Sigmoid colon (tissue), 7 donors: ENCODE measurements at places on chromosomes 16 and 17.

DNA sequence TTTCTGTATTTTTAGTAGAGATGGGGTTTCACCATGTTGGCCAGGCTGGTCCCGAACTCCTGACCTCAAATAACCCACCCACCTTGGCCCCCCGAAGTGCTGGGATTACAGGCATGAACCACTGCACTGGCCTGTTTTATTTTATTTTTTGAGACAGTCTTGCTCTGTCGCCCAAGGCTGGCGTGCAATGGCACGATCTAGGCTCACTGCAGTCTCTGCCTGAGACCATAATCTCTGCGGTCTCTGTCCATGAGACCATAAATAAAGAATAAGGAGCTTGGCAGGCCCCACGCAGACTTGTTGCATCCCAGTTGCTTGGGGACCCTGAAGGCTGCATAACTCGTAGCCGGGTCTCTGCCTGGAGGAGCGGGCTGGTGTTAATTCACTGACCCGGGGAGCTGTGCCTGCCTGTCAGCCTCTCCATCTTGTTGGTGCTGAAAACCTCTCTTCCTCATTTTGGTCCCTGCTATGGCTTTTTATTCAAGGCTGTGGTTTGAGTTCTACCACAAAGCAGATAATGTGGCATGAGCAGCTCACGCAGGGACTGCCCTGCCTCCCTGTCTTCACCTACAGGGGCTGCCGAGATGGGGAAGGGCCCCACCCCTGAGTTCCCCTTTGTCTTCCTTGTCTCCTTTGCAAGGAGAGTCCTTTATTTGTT lies 82.1 kb downstream of the MSI2 start:
- H3K27me3 ChIP-seq = no peaks in the 10 kb centered on the region
- no peak overlapping the region for H3K4me3 ChIP-seq
- DNase-seq = no peak
- H3K27ac ChIP-seq = no peak overlapping the region

GRCh38 chr17:39104657-39105056 lies 46.8 kb downstream of the PLXDC1 start:
- H3K36me3 ChIP-seq = no peaks in the 10 kb centered on the region
- peaks cover 6% of the 10 kb centered on the region for H3K4me1 ChIP-seq
- H3K27me3 ChIP-seq = no peaks in the 10 kb centered on the region
- H3K4me3 ChIP-seq = no peak overlapping the region

DNA sequence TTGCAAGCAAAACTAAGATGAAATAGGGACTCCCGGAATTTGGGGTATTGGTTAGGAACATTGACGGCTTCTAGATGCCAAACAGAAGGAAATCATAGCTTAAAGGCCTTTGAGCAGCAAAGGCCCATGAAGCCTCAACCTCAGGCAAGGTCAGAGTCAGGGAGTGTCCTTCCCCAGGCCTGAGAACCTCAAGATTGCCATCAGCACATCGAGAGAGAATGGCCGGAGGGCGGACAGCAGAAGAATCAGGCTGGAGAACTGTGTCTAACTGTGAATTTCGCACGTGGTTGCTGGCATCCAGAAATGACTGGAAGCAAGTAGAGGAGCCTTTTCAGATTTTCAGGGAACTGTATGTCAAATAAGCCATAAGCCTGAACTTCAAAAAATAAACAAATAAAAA lies 24.8 kb upstream of the ANKRD40CL start:
- H3K36me3 ChIP-seq = no peaks in the 10 kb centered on the region
- H3K4me3 ChIP-seq = no peak overlapping the region
- DNase-seq = no peak
- H3K27ac ChIP-seq = no peak overlapping the region

GRCh38 chr17:9002606-9003354 lies 18.5 kb upstream of the NTN1 start:
- no peaks in the 10 kb centered on the region for H3K27me3 ChIP-seq
- peaks cover 30% of the 10 kb centered on the region for H3K4me1 ChIP-seq
- H3K36me3 ChIP-seq = no peaks in the 10 kb centered on the region
- no peak for DNase-seq
- peak overlapping the region; percentile 63 for H3K27ac ChIP-seq
